CD4-positive, alpha-beta T cell (primary cell): ENCODE measurements at places on chromosomes 1 and 21.

DNA sequence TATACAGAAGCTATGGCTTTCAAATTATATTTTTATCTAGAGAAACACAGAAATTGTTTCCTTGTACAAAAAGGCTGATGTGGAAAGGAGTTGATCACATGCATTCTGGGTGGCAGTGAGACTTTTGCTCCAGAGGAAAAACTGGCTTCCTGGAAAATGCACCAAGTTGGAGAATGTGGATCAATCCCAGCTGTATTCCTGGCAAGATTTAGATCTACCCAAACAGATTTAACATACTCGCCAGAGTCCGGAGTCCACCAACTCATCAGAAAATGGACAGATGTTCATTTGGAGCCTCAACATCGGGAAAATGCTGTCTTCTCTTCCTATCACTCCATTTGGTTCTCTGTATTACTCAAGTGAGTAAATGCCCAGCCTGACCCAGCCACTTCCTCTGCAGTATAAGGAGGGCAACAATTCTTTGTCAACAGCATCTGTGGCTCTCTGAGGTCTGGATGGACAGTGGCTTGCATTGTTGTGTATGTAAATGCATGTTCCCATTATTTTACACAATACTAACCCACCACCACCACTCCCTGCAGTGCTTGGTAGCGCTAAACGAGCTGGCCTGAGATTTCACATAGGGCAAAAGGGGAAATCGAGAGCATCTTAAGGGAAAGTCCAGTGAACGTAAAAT, 226.2 kb upstream of the IRF2BP2 start:
- DNase-seq, result no peak

DNA sequence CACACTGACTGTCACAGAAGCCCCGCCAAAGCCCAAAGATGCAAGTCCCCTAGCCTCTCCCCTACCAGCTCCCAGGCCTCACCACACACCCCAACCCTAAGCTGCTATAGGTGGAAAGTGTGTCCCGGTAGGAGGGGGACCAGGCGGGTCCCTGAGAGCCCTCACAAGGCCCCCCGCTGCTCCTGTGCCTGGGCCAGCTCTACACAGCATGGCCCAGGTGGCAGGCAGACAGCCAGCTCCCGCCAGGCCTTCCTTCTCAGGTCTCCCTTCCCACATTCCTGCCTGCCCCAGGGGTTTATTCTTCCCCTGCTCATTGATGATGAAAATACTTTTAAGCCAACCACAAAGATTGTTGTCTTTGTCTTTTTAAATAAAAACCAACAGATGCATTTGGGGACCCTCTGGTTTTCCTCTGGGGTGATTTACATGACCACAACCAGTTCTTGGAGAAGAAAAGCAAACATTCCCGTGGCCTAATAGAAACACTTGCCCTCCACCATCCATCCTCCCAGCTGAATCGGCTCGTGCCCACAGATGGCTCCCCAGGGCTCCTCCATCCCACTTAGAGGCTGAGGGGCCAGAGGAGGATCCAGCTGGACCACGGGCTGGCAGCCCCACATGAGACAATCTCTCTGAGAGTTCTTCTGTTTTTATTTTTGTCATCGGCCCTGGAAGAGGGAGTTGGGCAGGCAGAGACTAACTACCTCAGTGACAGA, 93.1 kb downstream of the DMRTB1 start:
- DNase-seq, result no peak

DNA sequence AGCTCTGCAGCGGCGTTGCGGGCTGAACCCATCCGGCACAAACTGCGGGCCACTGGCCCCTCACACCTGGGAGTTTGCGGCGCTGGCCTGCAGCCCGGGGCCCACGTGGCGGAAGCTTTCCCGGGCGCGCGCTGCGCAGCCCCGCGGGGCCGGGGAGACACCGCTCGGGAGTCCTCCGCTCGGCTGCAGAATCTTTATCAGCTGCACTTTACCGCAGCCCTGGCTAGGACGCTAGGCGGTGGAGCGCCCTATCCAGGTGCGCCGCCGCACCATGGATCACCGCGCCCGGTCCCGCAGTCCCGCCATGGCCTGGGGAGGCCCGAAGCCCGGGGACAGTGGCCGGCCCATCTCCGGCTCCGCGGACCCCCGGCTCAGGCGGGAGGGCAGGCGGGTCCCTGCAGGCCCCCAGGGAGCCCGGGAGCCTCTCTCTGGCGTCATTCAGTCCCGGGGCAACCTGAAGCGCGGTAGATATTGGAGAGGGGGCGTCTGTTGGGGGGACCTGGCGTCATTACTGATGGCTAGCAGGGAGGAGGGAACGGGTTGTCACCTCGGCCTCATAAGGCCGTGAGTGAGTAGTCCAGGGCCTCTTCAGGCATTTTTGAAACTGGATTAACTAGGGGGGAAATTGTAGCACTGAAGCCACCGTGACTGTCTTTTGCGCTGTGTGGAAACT, 5.7 kb upstream of the OLIG2 start:
- no peak for DNase-seq

- DNase-seq, result no peak
These were observed 435.9 kb downstream of the KIF26B start for GRCh38 chr1:245590726-245591125.

DNA sequence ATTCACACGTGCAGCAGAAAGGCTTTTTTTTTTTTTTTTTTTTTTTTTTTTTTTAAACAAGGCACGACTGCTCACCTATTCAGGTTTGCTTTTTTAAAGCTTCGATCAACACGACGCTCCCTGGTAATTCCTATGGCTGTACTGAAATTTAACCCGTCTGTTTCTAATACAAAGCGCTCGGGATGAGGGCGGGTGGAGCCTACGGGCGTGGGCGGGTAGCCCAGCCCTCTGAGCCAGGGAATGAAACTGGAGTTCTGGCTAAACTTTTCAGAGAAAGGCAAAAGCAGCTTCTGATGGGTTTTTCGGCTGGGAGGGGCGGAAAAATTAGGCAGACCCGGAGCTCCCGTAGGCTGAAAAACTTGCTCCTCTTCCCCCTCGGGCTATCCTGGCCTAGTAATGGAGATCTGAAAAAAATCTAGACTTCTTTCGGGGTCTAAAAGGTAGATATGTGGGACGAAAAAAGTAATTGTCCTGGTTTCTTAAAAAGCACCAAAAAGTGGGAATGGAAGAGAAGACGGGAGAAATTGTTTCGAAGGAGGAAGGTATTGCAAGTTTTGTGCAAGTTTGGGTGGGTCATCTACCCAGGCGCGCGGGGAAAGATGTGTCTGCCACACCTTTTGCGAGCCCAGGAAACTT, 7.4 kb downstream of the NR5A2 start:
- DNase-seq, result no peak

DNA sequence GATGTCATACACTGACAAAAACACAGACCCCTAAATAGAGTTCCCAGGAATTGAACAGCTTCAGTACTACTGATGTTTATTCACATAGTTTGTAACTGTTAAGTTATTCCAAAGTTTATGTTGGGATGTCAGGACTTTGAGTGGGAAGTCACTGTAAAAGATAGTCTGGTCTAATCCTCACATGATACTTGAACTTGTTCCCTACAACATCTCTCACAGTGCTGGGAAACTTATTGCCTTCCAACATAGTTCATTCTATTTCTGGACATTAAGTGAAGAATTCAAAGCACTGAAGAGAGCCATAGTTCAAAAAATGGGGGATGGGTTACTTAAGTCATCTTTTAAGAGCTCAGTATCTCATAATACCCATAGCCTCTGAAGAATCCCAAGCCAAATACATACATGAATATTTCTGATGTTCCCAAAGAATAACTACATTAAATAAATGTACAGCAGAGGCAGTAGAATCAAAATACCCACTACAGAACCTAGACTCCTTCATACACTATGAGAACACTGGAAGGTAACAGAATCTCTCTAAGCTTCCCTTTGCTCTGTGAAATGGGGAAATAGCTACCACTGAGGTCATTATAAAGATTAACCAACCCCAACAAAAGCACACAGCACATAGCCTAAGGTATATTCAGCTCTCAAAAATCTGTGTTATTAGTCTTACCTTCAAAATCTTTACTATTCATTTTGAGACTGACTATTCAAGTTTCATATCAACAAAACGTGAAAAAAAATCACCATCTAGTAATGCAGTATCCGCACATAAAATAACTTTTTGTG, 81.4 kb downstream of the ESRRG start:
- no peak for DNase-seq

- no peak for DNase-seq
These were observed 17.9 kb downstream of the CLDN14 start for GRCh38 chr21:36461918-36462486.

GRCh38 chr1:69976896-69977295, 228.5 kb downstream of the LRRC40 start:
- DNase-seq, result no peak

- DNase-seq, result no peak
These were observed 1.0 kb downstream of the RAB7B start for GRCh38 chr1:206002160-206002559.

DNA sequence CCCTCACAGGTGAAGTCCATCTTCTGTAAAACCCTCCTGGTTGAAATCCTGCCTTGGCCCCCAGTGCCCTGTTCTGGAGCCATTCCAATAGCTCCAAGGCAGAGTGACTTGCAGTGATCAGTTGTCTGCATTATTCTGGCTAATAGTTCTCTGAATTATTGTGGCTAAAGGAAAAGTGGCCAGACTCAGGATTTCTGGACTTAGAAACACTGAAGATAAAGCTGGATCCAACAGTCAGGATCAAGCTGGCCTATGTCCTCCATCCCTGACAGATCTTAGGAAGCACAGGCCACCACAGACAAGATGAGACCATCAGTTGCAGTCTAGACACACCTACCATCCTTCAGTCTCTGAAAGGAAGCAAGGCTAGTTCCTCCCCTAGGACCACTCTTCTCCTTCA, 801 bp upstream of the C2CD4D start:
- DNase-seq, result no peak
